ENCODE measurements at places on chromosomes 12 and 14.
A peak's percentile ranks its signal among the peaks of the same experiment; 100 is the strongest.

- DNase-seq = no peak
Measured at GRCh38 chr14:104515811-104516780, 63.5 kb upstream of the C14orf180 start.

- no peak for DNase-seq
Measured at GRCh38 chr12:78306236-78306635, 475.5 kb downstream of the NAV3 start.

- DNase-seq = no peak
Measured at GRCh38 chr14:38851111-38851510, 251.9 kb downstream of the SEC23A start.

- DNase-seq = no peak
Measured at GRCh38 chr14:64725261-64725815, 21.1 kb downstream of the PLEKHG3 start.

GRCh38 chr14:24441904-24442239 is 704 bp downstream of the SDR39U1 start:
- no peak for DNase-seq

- no peak for DNase-seq
Measured at GRCh38 chr12:39905152-39905551, 200.7 kb downstream of the SLC2A13 start.

DNA sequence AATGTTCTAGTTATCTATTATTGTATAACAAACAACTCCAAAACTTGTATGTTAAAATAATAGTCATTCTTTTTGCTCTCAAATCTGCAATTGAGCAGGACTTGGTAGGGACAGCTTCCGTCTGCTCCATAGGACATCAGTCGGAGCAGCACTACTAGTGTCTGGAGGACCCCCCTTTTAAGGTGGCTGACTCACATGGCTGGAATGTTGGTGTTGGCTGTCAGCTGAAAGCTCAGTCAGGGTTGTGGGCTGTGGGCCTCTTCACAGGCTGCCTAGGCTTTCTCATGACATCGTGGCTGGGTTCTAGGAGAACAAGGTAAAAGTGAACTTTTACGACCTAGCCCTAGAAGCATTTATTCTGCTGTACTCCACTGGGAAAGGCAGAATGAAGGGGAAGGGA is 160.6 kb downstream of the ANO4 start:
- no peak for DNase-seq

- peak; percentile 46 for DNase-seq
Measured at GRCh38 chr12:11927286-11927935, 143.3 kb upstream of the BCL2L14 start.

GRCh38 chr12:5914387-5915149 is 30.5 kb downstream of the ANO2 start:
- DNase-seq = no peak

- no peak for DNase-seq
Measured at GRCh38 chr12:57236201-57236924, 6.9 kb downstream of the SHMT2 start.

DNA sequence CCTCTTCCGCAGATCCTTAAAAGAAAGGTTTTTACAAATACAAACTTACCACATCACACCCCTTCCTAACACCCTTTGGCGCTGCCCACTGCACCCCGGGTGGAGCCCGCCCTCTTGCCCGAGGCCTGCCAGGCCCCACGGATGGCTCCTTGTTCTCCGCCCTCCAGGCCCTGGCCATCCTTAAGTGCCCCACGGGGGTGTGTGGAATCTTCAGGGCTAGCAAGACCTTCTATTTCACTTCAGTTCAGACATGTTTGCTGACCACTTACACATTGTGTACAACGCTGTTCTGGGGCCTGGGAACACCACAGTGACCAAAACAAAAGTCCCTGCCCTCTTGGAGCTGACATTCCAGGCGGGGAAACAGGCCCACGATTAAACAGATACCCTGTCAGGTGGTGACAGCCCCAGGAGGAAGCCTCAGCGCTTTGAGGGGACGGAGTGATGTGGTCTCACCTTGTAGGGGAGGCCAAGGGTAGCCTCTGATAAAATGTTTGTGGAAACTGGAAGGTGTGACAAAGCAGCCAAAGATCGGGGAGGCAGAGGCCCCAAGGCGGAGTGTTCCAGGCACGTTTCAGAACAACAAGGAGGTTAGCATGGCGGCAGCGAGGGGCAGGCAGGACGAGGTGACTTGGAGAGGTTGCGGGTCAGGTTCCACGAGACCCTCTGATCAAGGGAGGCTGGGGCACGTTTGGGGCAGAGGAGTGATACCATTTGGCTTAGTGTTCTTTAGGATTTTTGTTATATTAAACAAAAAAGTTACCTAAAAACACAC is 27.0 kb downstream of the TPCN1 start:
- no peak for DNase-seq

DNA sequence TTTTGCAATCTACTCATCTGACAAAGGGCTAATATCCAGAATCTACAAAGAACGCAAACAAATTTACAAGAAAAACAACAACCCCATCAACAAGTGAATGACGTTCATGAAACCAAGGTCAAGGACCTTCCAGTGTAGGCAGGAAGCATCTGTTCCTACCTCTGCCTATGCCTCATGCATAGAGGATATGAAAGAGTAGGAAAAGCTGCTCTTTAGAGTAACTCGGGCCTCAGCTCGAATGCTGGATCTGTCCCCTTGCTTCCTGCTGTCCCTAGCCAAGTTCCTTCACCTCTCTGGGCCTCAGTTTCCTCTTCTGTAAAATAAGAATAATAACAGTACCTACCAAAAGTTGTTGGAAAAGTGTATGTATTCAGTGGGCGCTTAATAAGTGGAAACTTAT is 65.0 kb downstream of the FOXN4 start:
- DNase-seq = no peak

GRCh38 chr14:52783206-52783605 is 8.2 kb downstream of the GNPNAT1 start:
- peak; percentile 30 for DNase-seq

- DNase-seq = no peak
Measured at GRCh38 chr12:93609281-93610192, 37.1 kb downstream of the SOCS2 start.

DNA sequence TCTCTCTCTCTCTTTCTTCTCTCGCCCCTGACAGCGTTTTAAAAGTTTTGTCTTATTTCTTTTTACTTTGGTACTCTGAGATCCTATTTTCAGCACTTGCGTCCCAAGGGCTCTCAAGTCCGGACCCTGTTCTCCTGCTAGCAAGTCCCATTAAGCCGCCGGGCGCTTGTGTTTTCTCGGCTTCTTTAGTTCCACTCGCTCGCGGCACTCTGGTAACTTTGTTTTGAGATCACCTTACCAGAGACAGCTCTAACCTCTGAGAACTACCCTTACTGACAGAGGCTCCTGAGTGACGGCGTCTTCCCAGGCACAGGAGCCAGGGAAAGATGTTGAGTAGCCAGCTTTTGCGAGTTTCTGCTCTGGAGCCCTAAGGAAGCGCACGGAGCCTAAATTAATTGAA is 2.7 kb upstream of the MYF5 start:
- DNase-seq = no peak

GRCh38 chr14:20469890-20470602 is 840 bp downstream of the PNP start:
- peak; percentile 89 for DNase-seq

DNA sequence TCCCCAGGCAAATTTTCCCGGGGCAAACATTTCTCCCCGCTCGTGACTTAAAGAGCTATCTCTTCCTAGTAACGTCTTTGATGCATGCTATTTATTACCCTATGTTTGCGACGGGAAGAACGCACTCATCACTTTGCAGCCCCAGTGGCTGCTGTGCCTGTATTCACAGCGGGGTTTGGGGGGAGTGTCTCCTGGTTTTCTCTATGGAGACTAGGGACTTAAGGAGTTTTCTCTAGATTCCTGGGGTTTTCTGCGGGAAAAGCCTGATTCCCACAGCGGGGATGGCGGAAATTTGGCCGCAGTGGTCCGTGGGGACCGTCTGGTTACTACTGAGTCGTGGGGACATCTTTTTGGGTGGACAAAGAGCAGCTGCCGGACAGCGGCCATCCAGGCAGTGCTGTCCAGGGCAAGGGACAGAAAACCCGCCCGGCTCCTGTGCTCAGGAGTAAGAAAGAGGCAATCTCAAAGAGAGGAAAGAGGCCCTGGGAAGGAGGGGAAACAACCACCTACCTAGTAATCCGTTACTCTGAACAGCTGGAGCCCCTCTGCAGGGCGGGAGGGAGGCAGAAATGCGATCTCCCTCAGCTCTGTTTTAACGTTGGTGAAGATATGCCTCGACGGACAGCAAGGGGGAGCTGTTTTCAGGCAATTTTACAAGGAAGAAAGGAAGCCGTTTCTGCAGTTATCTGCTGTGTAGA is 771 bp upstream of the AVPR1A start:
- DNase-seq = no peak

DNA sequence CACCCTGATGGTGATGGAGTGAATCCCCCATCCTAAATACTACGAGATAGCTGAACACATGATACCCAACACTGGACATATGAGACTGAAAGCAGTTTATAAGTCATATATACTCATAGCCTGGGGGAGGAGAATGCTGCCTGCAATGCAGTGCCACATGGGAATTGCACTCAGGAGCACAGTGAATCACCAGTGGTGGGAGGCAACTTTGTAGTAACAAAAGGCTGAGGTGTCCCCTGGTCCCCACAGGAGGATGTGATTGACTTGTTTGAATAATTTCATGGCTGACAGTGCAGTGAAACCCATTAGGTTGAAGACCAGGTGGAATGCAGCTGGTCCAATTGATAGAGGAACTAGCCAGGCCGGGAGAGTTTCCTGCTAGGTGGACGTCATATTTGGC is 20.2 kb downstream of the CCDC38 start:
- no peak for DNase-seq

GRCh38 chr12:52557476-52557875 is 4.5 kb upstream of the KRT71 start:
- DNase-seq = no peak

- peak; percentile 26 for DNase-seq
Measured at GRCh38 chr12:124006085-124006845, 33.2 kb downstream of the ZNF664 start.

- DNase-seq = no peak
Measured at GRCh38 chr14:36653962-36654793, 7.5 kb upstream of the PAX9 start.

DNA sequence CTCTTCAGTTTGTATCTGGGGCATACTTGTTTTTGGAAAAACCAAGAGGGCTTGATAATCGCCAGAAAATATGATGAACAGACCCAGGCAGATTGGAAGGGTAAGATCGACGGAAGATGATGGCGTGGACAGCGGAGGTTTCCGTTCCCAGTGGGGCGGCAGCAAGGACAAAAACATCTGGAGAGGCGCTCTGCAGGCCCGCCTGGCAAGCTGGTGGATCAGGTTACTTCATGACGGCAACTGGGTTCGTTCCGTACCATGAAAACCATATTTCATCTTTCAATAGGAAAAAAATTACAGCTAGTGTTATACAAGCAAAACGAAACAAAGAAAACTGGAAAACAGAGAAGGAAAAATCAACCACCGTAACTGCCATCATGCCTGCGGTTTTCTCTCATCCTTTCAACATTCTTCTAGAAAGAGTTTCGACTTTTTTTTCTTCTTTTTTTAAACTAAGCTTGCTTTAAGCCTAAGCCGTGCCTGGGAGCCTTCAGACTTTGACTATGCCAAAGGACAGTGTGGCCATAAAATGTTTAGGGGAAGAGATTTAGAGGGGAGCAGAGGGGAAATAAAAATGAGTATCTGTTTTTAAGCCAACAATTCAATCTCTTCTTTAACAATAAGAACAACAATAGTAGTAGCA is 210.5 kb downstream of the FOXN3 start:
- no peak for DNase-seq

DNA sequence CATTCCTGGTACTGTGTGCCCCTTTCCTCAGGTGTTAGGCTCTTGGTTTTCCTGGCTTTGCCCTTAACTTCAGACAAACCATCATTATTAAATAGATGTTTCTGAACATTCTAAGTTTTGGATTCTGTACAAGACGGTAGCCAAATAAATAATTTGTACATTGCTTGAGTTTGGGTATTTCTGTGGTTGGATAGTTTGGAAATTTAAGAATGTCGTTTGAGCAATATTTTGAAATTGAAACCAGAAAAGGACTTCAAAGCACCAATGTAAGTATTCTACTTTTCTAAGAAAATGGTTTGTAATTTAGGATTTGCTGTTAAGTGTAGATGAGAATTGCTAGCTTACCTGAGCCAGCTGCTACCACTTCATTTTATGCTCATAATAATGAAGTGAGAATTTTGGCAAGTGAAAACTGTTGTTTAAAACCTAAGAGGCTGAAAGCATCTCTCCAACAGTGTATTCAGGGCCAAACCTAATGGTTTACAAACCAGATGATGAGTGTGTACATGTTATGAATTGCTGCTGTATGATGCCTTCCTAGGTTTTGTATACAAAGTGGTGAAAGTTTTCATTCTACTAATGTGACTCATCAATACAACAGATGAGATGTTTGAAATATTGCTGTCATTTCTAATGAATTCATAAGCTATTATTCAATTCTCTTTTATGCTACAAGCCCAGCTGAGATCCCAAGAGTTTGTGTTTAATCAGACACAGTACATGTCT is 181.5 kb upstream of the PRKD1 start:
- no peak for DNase-seq

DNA sequence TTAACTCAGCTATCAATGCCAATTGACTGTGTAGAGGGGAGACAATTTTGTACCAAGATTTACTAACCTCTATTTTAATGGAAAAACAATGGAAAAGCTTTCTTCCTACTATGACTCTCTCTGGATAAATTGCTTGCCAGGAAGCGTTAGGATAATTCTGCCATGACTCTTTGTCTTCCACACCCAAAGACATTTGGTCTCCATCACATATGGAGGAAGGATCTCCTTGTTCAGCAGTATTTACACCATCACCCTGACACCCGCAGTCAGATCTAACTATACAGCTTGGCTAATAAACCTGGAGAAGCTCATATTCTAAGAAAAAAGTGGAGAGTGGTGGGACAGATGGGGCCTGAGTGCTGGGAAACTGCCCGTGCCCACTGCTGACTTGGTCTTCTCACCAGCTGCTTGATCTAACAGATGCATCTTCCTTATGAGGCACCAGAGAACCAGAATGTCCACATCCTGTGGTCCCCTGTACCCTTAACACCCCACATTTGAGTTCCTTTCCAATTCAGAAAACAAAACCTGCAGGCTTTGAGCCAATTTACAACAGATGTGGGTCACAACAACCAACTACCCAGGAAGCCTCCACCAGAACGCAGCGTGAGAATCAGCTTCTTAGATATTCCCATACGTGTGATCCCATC is 154.0 kb downstream of the DAD1 start:
- no peak for DNase-seq

DNA sequence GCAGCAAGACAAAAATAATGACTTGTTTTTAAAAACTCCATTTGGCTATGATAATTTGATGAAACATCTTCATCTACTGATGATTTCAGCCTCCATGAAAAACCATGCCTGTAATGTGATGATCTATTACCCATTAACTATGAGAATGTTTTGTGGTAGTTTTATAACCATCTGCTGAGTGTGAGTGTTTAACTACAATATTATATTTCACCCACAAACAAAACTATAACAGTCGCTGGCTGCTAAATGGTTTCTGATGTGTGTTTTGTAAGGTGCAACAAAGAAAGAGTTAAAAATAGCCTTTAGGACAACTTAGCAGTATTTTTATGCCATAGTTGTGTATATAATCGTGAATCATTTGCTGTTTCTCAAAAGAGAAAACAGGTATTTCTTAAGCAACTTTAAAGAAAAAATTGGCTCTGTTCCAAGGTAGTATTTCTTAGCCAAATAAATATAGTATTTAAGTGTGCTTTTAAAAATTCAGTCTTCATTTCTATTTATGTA is 4.9 kb downstream of the PTHLH start:
- DNase-seq = no peak

Measured in MV-4-11 (cell line).